ENCODE measurements at places on chromosomes 7 and 10.

GRCh38 chr7:4799508-4800268 lies 24.3 kb downstream of the AP5Z1 start:
- DNase-seq = no peak

DNA sequence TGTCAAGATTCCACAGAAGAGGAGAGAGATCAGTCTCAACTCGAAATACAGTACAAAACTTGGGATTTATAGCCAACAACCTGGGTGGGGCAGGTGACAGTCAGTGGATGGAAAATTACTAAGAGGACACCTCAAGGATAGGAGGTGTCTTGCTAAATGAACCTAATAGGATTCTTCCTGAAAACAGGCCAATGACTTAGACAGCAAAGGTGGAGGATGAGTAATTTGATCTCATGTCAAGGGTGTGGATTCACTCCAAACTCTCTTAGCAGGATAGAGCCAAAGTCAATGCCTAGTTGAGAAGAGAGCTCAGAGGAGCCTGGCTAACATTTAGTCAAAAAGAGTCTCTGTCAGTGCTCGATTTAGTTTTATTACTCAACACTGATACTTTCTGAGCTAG lies 106.7 kb upstream of the INSYN2A start:
- DNase-seq = no peak

- no peak for DNase-seq
These were observed 5.0 kb upstream of the CCM2 start for GRCh38 chr7:44994877-44995554.

DNA sequence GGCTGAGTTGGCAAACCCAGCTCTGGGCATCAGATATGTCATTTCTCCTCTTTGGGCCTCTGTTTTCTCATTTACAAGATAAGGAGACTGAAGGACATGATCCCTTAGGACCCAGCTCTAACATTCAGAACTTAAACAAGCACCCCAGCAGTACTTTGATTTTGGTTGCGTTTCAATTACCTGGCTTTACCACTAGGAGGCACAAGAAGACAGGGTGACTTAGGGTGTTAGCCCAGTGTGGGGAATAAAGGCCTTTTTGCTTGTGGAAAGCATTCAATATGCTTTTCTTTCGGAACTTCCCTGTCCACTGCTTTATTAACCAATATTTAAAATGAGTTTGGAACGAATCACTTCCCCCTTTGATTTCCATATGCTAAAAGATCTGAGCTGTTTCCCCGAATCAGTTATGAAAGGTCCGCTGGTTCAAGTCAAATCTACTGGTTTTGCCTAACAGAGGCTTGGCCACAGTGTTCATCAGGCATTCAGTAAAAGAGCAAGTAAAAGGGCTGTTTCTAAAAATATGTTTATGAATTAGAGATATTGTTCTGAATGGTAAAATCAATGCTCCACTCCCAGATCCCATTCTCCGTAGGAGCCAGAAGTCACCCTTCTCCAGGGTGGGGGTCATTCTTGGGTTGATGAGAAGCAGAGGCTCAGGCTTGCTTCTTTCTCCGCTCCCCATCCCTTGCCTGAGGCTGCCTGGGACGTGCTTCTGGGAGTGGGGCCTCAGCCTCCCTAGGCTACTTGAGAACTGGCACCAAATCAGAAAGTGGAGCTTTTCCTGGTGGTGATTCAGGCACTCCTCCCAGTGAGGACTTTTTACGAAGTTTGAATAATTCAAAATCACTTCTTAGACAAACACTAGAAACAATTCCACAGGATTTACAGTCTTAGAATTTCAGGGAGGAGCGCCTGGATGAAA lies 105.5 kb downstream of the MYOF start:
- peak; percentile 91 for DNase-seq

GRCh38 chr10:123007558-123008354 lies 839 bp downstream of the IKZF5 start:
- DNase-seq = peak; percentile 76

DNA sequence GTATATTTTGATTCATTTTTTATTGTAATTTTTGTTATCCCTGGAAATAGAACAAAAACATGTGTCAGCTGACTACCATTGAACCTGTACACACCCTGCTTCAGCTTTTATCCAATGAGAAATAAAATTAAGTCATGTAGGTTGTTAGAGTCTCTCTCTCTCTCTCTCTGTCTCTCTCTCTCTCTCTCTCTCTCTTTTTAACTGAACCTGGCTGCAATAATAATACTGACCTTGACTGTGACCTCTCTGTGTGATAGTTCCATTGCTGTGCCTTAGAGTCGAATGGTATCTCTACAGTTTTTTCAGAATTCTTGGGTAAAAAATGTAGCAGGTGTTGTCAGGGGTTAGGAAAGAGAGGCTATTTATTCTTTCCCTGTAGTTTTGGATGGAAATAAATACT lies 637.8 kb downstream of the CNTNAP2 start:
- DNase-seq = no peak

DNA sequence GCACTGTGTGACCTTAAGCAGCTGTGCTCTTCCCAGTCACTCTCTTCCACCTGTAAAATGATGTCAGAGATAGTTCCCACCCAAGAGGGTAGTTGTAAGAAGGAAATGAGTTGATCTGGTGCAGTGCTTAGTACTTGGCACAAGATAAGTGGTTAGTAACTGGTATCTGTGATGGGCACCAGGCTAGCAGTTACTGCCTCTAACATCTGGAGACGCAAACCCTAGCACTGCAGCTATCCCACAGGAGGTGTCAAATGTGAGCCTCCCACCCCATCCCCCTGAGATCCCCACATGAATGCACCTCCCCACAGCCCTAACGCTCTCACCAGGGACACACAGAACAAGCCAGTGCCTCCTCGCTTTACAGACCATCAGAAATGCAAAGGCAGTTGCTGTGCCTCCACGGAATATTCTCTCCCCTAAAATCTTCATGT lies 72.0 kb downstream of the KCNMA1 start:
- no peak for DNase-seq

DNA sequence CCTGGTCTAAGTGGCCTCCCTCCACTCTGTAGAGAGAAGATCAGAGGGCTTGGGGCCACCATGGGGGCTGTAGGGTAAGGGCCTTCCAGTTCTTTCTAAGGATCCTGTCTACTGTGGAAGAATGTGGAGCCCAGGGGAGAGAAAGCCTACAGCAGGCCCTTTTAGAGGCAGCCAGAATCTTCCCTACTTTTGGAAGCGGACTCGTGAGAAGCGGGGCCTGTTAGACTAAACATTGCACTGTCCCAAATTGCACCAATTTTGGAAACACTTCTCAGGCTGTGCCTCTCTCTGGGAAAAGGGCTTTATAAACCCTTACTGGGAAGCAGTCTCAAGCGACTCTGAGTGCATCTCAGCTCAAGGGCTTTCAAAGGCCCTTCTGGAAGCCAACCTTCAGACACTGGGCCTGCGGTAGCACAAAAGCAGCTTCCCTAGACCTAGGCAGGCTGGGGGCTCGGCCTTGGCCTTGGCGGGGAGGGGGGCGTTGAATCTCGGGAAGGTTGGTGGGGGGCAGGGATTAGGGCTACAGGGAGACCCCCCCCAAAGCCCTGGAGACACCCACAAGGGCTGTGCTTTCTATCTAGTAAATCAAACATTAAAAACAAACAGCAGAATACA lies 298.1 kb downstream of the GFRA1 start:
- no peak for DNase-seq

GRCh38 chr10:72334196-72334824 lies 20.4 kb downstream of the DNAJB12 start:
- DNase-seq = no peak

GRCh38 chr7:99105756-99106155 lies 38.2 kb downstream of the SMURF1 start:
- no peak for DNase-seq

- DNase-seq = no peak
These were observed 140.4 kb upstream of the NPS start for GRCh38 chr10:127408733-127409132.

GRCh38 chr10:48383393-48383792 lies 76.9 kb downstream of the MAPK8 start:
- no peak for DNase-seq

DNA sequence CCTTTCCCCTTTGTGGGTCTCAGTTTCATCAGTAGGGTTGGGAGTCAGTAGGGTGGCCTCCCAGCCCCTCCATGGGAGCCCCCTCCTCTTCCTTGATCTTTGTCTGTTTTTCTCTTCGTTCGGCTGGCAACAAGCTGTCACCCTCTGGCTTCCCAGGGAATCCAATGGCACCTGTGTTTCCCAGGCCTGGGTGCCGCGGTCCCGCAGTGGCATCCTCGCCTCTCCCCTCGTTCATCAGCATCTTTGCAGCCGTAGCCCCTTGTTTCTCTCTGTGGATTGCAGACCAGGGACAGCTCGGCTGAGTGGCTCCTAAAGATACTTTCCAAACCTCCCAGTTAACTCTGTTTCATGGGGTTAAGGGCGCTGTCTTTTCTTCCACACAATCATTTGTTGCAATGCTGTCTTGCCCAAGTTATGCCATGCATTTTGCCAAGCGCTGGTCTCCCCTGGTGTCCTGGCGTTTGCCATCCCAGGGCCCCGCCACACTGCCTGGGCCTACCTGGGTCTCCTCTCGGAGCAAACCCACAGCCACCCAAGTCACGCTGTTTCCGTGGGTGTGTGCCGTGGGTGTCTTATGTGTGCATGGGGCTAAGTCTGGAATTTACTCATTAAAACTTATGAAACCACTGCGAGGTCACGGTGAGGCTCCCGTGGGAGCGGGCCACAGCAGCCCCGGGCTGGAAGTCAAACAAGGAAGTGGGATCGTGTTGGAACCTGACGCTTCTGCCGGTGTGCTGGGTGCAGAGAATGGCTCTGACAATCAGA lies 189.4 kb upstream of the SHH start:
- no peak for DNase-seq

GRCh38 chr10:70568781-70569495 lies 33.6 kb downstream of the PRF1 start:
- no peak for DNase-seq

DNA sequence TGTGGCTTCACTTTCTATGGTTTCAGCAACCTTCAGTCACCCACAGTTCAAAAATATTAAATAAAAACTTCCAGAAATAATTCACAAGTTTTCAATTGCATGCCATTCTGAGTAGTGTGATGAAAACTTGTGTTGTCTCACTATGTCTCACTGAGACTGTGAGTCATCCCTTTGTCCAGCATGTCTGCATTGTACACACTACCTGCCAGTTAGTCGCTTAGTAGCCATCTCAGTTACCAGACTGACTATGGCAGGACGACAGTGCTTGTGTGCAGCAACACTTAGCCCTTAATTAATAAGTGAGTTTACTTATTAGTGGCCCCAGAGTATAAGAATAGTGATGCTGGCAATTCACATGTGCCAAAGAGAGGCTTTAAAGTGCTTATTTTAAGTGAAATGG lies 22.5 kb downstream of the CCDC186 start:
- DNase-seq = no peak

DNA sequence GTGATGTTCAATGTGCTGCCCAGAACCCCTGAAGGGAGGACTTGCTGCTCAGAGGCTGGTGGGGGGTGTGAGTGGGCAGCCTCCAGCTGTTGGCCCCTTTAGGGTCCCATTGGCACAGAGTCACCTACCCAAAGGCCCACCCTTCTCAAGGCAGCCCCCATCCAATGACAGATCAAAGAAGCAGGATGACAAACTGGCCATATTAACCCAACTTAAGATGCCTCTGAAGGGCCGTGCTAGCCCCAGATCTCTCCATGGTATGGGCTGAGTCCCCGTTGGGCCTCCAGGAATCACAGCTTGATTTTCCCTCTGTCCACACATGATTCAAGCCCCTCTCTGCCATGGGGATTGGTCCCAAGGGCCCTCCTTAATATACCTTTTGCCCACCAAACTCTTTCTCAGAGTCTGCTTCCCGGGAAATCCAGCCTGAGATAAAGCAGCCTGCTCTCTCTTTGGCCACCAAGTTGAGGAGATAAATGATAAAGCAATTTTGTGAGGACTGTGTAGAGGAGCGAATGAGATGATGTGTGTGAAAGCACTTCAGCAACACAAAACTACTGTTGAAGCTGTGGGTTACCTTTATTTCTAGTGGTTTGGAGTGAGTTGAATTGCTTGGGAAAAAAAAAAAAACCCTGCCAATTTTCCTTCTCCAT lies 38.2 kb upstream of the C10orf71 start:
- DNase-seq = no peak

DNA sequence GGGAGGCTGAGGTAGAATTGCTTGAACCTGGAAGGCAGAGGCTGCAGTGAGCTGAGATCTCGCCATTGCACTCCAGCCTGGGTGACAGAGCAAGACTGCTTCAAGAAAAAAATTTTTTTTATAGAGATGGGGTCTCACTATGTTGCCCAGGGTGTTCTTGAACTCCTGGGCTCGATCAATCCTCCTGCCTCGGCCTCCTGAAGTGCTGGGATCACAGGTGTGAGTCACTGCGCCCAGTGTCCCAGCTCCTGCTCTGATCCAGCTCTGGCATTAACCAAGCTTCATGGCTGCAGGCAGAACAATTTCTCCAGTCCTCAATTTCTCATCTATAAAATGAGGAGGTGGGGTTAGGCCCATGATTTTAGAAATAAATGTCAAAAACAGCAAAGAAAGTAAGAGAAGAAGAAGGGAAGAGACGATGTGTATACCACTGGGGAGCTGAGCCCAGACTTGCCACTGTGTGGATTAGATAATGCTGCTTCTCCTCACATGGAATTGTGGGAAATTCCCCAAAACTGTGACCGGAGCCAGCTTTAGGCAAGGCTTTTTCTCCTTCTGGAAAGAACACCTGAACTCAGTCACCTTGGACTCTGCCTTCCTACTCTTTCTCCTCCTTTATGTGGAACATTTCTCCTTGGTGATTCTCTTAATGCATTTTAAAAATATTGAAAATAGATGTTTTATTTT lies 25.5 kb downstream of the IL15RA start:
- no peak for DNase-seq

- DNase-seq = no peak
These were observed 18.9 kb downstream of the PDGFA start for GRCh38 chr7:500521-501420.

DNA sequence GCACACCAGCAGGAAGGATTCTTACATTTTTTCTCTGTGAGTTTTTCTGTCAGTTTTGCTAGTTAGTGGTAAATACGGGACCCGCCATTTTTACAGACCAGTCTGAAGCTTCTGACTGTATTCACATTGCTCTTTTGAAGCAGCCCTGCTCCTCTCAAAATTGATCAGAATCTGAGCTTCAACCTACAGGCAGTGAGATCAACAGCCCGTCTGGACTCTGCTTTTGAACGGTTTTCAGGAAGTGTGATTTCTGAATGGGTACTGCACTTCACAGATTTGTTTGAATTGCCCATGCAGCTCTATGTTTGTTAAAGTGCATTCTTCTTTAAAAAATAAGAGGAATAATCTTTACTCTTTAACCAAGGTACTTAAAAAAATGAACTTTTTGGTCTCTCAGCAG lies 8.9 kb downstream of the PURB start:
- DNase-seq = no peak

GRCh38 chr7:44754802-44755697 lies 6.4 kb downstream of the ZMIZ2 start:
- DNase-seq = no peak

- no peak for DNase-seq
These were observed 142.9 kb downstream of the NOC3L start for GRCh38 chr10:94219829-94220228.

GRCh38 chr7:34058801-34059135 lies 153.4 kb downstream of the BMPER start:
- no peak for DNase-seq

Measured in HT-29 (cell line).